ENCODE measurements at places on chromosomes 11 and 22.

GRCh38 chr22:19864538-19865106 lies 9.9 kb upstream of the GNB1L start:
- DNase-seq = no peak

DNA sequence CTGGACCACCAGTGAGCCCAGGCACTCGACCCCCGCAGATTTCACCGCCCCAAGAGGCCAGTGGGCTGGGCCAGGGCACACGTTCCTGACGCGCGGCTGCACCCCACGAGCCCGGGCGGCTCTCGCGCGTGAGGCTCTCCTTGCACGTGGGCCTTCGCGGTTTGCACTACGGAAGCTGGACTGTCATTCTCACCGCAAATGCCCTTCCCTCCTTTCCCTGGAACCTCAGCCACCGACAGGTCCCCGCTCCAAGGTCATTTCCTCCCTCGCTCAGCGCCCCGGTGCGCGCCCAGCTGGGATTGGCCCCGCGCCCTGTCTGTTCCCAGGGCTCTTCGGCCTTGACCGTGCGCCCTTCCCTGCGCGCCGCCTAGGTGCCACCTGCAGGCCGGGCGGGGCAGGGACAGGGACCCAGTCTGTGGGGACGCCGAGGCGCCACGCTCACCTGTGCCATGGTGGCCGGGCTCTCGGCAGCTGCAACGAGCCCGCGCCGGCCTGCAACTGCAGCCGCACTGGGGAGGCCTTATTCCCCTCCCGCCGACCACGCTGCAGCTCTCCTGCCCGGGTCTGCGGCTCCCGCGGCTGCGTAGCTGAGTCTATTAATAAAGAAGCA lies 2.1 kb upstream of the CPT1A start:
- DNase-seq = peak; percentile 62

DNA sequence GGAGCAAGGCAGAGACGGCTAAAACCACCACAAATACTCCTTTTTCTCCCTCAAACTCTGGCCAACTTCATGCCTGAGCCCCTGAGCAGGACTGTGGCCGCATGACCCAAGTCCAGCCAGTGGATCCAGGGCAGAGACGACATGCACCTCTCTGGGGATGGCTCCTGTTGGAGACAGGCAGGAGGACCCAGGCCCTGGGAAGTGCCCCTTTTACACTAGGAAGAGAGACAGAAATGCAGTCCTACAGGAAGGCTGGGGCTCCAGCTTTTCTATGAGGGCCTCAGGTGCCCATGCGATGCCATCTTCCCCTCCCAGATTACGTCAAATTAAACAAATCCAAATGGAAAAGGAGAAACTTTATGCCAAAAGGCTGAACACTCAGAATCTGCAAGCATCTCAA lies 498.0 kb downstream of the BRD1 start:
- DNase-seq = no peak

DNA sequence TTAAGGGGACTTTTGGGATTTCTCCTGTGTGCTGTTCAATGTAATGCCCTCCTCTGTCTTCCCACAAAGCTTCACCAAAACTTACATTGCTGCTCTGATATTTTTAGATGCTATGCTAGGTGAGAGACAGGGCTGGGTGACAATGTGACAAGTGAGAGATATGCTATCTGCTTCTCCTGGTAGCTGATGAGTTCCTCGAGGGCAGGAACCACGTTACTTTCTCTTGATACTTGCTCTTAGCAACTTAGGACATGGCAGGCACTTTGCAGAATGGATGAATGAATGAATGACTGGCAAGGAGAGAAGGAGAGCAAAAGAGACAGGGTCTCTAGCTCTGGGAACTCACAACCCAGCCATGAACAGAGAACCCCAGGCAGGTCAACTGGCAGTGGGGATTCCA lies 115.4 kb downstream of the C11orf58 start:
- no peak for DNase-seq

GRCh38 chr11:132648851-132649250 lies 883.5 kb downstream of the OPCML start:
- no peak for DNase-seq

DNA sequence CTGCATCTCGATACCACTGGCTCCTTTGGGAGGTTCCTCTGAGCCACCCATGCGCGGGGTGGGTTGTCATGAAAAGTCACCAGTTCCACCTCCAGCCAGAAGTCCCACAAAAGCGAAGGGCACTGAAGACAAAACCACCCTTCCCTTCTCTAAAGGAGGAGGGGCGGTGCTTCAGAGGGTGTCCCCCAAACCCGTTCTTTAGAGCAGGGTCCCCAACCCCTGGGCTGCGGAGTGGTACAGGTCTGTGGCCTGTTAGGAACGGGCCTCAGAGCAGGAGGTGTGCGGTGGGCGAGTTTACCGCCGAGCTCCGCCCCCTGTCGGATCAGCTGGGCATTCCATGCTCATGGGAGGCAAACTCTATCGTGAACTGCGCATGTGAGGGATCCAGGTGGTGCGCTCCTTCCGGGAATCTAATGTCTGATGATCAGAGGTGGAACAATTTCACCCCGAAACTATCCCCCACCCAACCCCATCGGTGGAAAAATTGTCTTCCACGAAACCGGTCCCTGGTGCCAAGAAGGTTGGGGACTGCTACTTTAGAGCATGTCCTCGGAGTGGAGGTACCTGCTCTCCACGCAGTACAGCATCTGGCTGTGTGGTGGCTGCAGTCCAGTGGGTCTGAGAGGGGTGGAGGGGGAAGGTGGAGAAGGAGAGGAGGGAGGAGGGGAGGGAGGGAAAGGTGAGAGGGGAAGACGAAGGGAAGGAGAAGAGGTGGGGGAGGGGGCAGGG lies 72.9 kb upstream of the SEPTIN5 start:
- DNase-seq = no peak

GRCh38 chr11:1303973-1304372 lies 5.5 kb downstream of the TOLLIP start:
- no peak for DNase-seq

Measured in psoas muscle (tissue), 8 donors.